Naive thymus-derived CD8-positive, alpha-beta T cell (primary cell): ENCODE measurements at places on chromosomes 13 and 19.

GRCh38 chr13:109198585-109198984 is 569.2 kb downstream of the MYO16 start:
- no peak for DNase-seq

GRCh38 chr19:54952591-54953344 is 5.4 kb upstream of the NLRP7 start:
- DNase-seq = no peak

- no peak for DNase-seq
Measured at GRCh38 chr13:88097541-88097940, 426.4 kb downstream of the SLITRK5 start.

DNA sequence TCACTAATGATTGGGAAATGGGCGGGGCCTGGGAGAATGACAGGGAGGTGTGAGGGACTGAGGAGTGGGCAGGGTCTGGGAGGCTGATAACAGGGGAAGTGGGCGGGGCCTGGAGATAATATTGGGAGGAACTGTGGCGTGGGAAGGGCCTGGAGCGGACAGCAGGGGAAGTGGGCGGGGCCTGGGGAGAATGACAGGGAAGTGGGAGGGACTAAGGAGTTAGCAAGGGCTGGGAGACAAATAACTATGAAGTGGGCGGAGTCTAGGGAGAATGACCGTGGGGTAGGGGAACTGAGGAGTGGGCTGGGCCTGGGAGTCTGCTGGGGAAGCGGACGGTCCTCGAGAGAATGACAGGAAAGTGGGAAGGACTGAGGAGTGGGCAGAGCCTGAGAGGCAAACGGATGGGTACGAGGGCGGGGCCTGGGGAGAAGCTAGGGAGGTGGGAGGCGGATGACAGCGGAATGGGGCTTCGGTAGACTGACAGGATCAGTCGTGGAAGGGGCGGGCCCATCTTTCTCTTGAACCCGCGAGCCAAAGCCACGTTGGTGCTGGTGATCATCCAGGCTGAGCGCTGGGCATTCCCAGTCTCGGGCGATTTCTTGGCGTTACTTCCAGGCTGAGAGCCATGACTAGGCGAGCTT is 14.0 kb upstream of the TUBB4A start:
- peak; percentile 34 for DNase-seq

DNA sequence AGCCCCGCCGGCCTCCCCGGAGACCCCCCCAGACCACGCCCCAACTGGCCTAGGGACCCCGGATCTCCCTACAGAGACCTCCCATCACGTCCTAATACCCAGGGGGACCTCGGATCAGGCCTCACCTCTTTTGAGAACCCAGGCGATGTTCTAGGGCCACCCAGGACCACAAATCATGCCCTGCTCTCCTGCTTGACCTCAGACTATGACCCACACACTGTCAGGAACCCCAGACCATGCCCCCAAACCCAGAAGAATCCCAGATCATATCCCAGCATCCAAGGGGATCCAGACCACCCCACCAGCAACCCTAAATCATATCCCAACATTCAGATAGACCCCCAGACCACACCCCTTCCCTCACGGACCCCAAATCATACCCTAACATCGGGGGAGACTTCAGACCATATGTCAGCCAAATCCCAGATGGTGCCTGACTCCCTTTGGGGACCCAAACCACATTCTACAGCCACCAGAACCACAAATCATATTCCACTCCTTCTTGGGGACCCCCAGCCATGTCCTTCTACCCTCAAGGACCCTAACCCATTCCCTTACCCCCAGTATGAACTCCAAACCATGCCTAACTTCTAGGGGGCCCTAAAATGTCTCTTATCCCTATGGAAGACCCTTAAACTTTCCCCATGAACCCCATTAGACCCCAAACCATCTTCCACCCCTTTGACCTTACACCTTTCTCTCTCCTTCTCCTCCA is 611 bp upstream of the LRFN1 start:
- no peak for DNase-seq

DNA sequence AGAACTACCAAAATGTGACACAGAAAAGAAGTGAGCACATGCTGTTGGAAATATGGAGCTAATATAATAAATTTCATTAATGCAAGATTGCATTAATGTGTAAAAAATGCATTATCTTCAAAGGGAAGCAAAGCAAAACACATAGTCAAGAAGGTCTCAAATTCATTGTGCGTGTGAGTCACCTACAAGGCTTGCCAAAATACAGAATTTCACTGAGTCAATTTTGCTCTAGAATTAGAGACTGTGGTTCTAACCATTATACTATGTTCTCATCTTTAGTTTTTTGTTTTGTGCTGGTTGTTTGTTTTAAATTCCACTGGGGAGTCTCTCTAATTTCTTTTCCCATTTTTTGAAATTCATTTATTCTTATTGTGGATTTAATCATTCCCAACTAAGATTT is 149.8 kb upstream of the SLITRK1 start:
- DNase-seq = no peak

- DNase-seq = no peak
Measured at GRCh38 chr13:45548281-45548680, 67.3 kb downstream of the ERICH6B start.

GRCh38 chr13:66338542-66338941 is 891.6 kb downstream of the PCDH9 start:
- no peak for DNase-seq

DNA sequence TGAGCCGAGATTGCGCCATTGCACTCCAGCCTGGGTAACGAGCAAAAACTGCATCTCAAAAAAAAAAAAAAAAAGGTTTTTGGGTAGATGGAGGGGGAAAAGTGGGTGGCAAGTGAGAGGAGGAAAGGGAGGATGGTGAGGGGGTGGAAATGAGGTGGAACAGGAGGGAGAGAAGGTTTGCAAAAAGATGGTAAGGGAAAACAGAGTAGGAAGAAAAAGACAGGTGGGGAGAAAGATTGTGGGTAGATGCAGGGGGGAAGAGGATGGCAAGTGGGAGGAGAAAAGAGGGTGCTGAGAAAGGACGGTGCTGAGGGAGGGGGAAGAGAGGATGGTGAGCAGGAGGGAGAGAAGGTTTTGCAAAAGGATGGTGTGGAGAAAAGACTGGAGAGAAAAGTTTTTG is 57.8 kb upstream of the C1QTNF9B start:
- no peak for DNase-seq

GRCh38 chr13:28179974-28180373 is 41.6 kb downstream of the PAN3 start:
- no peak for DNase-seq

- DNase-seq = no peak
Measured at GRCh38 chr13:111938741-111939665, 127.9 kb upstream of the SOX1 start.

DNA sequence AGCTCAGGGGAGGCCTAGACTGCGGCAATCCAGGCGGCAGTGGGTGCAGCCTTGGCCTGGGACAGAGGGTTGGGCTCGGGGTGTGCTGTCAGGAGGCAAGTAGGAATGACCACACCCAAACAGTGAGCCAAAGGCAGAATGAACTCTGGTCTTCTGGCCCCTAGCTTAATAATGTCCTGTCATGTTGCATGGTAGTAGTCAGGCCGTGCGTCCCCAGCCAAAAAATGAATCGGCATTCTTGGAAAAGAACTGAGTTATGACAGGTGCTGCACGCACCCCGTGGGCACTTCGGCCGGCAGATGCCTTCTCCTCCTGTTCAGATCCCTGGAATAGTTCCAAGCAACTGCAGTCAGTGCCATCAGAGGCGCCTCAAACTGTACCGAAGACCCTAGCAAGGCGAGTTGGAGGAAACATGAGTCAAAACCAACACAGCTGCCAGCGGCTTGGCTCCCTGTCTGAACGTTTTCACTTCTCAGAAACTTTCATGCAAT is 55.9 kb downstream of the ATP7B start:
- DNase-seq = no peak

GRCh38 chr13:25846222-25846984 is 205.4 kb downstream of the SHISA2 start:
- DNase-seq = no peak

- peak; percentile 85 for DNase-seq
Measured at GRCh38 chr19:49475995-49476880, 2.2 kb downstream of the FLT3LG start.

DNA sequence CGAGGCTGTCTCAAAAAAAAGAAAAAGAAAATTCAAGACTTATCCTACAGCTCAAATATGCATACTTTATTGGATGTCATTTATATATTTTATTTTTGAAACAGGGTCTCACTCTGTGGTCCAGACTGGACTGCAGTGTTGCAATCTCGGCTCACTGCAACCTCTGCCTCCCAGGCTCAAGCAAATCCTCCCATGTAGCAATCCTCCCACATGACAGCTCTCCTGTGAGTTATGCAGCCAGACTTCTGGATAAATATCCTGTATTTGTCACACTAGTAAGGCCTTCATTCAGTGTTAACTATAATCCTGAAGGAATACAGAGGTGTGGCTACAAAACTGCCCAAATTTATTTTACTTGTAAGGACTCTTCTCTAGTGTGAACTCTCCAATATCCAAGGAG is 7.2 kb downstream of the ZNF552 start:
- DNase-seq = no peak

DNA sequence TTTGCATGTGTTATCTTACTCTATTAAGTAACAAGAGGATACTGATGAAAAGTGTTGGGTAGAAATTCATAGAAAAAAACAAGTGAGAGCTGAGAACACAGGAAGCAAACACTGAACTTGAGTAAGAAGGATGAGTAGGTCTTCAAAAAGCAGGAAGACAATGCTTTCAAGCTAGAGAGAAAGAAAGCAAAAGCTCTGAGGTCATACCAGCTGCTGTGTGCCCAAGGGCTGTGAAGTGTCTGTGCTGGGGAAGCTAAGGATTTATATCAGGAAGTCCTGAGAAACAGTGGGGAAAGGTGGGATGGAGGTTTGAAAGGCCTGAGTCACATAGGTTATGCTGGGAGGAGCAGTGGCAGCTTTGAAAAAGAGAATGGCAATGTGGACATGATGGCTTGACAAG is 145.5 kb upstream of the MAB21L1 start:
- no peak for DNase-seq
